T1000 (cell line): ENCODE measurements at places on chromosomes 7 and 10.

GRCh38 chr10:100894589-100895294 lies 18.0 kb upstream of the SLF2 start:
- no peak for DNase-seq

GRCh38 chr7:17546189-17546588 lies 247.7 kb downstream of the AHR start:
- DNase-seq, result no peak

- no peak for DNase-seq
These were observed 166.4 kb downstream of the C7orf25 start for GRCh38 chr7:42745357-42746059.

DNA sequence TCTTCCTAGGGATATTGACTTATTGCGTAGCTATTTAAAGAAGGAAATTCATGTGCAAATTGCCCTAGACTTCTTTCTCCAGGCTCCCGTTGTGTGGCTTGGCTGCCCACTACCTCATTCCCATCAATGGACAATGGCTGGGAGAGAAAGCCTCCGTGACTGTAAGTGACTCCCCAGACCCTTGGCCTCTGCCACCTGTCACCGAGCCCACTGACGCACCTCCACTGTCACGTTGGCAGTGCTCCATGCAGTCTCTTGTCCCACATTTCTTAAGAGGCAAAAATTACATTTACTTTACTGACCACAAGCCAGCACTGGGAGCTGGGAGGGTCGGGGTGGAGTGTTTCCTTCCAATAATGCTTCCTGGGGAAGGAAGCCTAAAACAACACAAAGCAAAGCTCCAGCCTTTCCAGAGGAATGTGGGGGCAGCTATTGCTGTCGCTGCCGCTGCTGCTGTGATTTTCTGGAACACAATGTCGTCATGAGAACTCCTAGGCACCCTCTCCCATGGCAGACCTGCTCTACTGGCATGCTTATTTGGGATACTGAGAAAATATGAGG lies 89.7 kb upstream of the STEAP1B start:
- no peak for DNase-seq

- no peak for DNase-seq
These were observed 104.0 kb downstream of the JAZF1 start for GRCh38 chr7:28076423-28077200.

DNA sequence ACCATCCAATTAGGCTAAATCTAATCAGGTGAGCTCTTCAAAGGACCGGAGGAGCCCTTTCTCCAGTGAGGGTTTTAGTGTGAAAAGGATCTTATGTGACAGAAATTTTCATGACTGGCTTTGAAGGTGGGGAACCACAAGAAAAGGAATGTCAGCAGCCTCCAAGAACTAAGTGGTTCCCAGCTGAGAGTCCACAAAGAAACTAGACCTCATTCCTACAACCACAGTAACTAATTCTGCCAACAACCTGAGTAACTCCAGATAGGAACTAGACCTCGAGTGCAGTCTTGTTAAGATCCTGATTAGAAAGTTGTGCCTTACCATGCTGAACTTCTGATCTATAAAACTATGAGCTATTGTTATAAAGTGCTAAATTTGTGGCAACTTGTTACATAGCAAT lies 51.3 kb downstream of the PCLO start:
- DNase-seq, result no peak

DNA sequence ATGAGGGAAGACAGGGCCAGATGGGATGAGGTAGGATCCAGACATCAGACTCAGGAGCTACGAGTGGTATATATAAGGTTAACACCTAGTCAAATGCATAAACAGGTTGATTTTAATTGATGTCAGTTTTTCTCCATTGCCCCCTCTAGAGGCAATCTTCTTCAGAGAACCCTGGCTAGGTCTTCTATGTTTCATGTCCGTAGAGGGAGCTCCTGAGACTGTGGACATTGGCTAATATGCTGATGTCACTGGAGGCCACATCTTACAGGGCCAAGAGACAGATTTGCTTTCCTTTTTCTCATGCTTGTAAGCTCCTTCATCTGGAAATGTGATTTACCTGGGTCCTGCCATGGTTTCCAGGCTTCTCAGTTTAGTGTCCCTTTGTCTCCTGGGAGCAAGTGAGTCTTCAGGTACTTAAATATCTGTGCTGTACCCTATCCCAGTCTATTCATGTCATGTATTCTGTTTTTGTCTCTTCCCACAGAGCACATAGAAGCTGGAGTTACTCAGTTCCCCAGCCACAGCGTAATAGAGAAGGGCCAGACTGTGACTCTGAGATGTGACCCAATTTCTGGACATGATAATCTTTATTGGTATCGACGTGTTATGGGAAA lies 161.6 kb upstream of the PRSS1 start:
- no peak for DNase-seq

GRCh38 chr10:44182909-44183308 lies 202.0 kb downstream of the CXCL12 start:
- DNase-seq, result no peak

DNA sequence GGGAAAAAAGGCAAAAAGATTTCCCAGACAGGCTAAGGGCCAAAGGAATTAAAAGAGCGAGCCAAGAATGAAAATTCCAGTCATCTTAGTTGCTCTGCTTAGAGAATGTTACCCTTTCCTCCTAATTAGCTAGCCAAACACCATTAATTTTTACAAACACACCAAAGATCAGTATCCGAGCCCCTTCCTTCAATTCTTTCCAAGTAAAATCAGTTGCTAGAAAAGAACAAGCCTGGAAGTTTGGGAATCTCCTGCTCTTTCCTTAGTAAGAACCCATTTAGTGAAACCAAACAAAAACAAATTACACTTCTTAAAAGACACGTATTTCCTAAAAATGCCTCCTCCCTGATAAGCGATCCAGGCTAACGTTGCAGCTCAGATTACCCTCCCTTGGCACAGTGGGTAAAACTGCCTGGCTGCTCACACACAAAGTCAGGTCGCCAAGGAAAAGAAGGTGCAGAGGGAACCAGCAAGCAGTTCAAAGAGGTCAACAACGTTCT lies 57.1 kb upstream of the ABLIM1 start:
- no peak for DNase-seq

DNA sequence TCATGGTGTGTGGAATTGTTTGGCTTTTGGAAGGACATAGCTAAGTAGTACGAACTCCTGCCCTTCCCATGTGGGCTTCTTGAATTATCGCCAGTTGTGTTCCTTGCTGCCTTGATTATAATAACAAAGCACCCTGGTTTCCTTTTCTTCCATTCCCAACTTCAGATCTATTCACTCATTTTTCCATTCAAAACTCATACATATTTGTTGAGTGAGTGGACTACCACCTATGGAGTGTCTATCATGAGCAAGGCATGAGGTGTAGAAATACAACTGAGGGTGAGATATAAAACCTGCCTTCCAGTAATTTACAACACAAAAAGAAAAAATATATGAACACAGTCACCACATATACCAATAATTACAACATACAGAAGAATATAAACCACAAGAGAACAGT lies 4.9 kb upstream of the COL17A1 start:
- DNase-seq, result no peak

DNA sequence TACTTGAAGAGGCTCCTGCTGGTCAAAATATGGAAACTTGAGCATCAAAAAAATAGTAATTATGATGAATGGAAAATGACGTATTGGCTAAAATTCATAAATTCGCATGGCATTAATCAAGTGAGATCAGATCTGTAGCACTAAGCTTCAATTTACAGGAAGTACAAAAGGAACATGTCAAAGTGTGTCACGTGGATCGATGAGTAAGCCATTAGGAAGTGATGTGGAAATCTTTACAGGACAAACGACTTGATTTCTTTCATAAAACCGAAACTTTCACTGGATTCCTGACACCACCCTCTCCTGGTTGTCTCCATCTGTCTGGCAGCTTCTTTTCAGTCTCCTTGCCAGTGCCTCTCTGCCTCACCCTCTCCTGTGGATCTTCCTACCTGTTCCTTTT lies 25.8 kb downstream of the AKR1C8 start:
- DNase-seq, result no peak

DNA sequence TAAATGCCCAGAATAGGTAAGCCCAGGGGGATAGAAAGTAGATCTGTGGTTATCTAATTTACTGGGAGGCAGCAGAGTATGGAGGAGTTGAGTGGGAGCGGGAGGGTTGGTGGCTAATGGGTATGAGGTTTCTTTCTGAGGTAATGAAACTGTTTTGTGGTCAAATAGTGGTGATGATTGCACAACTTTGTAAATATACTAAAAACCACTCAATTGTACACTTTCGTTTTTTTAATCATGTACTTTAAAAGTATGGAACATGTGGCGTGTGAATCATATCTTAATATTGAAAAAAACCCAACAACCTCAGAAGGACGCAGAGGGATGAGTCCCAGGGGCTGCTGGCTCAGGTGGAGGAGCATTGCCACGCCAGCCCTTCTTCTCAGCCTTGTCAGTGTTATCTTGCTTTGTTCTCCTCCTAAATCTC lies 118.1 kb downstream of the WDR11 start:
- no peak for DNase-seq

GRCh38 chr10:121104476-121105111 lies 253.4 kb downstream of the WDR11 start:
- DNase-seq, result no peak

DNA sequence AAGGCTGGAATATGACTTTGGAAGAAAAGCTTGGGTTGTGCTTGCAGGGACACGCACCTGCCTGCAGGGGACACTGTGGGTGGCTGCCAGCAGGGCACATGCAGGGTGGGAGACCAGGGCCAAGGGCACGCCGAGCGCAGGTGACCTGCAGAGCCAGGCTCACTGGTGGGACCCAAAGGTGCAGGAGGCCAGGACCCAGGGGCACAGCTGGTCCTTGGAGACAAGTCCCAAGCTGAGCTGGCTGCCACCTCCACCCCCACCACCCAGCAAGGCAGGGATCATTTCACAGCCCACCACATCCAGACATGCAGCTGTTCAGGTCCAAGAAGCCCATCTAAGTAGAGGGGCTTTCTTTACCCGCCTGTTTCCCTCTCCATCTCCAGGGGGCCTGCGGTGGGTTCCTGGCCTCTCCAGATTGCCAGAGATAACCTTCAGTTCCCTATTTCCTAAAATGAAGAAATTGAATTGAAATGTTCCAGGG lies 13.8 kb upstream of the CLIP2 start:
- DNase-seq, result no peak

- DNase-seq, result no peak
These were observed 106.5 kb upstream of the BMPER start for GRCh38 chr7:33798686-33799325.

- DNase-seq, result no peak
These were observed 114.1 kb downstream of the POU6F2 start for GRCh38 chr7:39091774-39092173.

- DNase-seq, result no peak
These were observed 39.3 kb downstream of the SPDYE5 start for GRCh38 chr7:75531359-75531821.

DNA sequence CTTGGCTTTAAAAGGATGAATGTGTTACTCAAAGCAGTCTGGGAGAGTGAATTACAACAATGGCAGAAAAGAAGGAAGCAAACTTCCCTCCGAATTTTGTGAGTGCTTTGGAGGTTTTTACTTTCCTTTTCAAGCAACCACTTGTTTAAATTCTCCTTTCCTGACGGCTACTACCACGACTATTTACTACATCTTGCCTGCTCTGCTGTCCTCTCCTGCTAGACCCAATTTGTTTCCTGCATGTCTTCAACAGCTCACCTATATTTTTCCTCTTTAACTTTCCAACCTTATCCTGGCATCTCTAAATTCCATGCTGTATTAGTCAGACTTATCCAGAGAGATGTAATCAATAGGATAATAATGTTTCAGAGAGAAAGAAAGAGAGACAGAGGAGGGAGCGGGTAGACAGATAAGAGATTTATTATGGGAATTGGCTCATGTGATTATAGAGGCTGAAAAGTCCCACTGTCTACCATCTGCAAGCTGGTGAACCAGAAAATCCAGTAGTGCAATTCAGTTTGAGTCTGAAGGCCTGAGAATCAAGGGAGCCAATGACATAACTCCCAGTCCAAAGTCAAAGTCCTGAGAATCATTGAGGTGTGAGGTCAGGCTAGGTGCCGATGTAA lies 42.8 kb upstream of the SLC13A1 start:
- DNase-seq, result no peak

DNA sequence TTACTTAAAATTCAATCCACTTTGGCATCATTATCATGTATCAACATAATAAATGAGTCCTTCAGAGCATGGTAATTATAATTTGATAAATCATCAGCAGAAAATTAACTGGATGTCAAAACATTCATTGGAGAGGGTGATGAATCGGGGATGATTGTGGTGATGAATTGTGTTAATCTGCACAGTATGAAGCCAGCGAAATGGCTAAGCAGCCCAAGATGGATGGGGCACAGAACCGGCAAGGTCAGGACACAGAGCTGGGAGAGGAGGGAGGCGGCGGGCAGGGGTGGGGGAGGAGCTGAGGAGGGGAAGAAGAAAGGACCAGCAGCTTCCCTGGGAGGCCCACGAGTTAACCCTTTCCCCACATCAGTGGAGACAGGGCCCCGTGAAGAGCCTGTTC lies 536.1 kb downstream of the LRMDA start:
- DNase-seq, result no peak

DNA sequence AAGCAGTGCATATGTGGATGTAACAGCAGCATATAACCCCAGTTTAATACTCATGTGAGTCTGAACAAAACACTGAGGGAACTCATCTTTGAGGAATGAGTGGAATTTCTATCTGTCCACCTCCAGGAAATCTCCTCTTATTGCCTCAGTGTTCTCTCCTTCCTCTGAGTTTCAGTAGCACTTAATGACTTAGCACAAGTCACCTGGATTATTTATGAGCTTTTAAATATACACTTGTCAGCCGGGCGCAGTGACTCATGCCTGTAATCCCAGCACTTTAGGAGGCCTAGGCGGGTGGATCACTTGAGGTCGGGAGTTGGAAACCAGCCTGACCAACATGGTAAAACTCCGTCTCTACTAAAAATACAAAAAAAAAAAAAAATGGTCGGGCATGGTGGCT lies 4.3 kb downstream of the LRRC20 start:
- DNase-seq, result peak; percentile 67

DNA sequence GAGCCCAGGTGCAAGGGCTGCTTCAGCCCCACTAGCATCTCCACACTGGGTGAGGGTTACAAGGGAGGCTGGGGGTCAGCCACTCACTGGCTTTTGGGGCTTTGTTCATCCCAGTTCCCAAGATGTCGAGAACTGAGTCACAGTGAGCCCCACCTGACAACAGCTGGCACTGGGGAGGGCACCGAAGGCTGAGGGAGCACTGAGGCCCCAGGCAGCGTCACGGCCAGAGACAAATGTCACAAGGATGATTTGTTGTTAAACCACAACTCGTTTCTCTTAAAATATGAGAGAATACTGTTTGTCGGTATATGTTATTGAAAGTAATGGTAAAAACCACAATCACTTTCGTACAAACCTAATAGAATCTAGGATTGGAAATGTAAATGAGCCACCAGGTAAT lies 219.9 kb downstream of the CELF2 start:
- no peak for DNase-seq

DNA sequence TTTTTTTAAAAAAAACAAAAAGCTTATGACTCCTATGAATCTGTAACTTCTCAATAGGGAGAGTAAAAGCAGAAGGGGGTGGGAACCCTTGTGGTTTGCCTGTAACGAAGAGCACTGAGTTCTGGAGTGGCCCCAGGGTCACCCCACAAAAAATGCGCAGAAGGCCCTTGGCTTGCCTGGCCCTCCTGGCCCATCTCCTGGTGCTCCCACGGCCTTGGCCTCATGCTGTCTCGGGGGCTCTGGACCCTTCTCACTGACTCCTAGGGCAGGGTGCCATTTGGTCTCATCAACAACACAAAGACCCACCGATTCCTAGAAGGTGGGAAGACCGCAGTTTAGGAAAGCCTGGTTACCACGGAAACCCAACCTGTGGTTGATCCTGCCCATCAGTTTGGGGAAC lies 40.8 kb downstream of the ZNF467 start:
- no peak for DNase-seq

GRCh38 chr10:28496481-28496961 lies 36.4 kb upstream of the WAC start:
- DNase-seq, result no peak

GRCh38 chr10:110885932-110886674 lies 14.4 kb downstream of the PDCD4 start:
- DNase-seq, result no peak
